ENCODE measurements at places on chromosomes 7 and 10. TPM values are rescaled to one million over a fixed set of nuclear protein-coding genes. Genes with fewer than 3 reads are reported as not detected.
A peak's percentile ranks its signal among the peaks of the same experiment; 100 is the strongest.

GRCh38 chr7:116616555-116617059 lies 55.4 kb upstream of the MET start:
- H3K4me3 ChIP-seq = no peak overlapping the region
- no peaks in the 10 kb centered on the region for H3K36me3 ChIP-seq
- H3K27me3 ChIP-seq = no peaks in the 10 kb centered on the region
- no peak overlapping the region for H3K27ac ChIP-seq
- no peak for DNase-seq
- H3K4me1 ChIP-seq = no peaks in the 10 kb centered on the region

PDZD7 gene
- 1.2 TPM for total RNA-seq

DNA sequence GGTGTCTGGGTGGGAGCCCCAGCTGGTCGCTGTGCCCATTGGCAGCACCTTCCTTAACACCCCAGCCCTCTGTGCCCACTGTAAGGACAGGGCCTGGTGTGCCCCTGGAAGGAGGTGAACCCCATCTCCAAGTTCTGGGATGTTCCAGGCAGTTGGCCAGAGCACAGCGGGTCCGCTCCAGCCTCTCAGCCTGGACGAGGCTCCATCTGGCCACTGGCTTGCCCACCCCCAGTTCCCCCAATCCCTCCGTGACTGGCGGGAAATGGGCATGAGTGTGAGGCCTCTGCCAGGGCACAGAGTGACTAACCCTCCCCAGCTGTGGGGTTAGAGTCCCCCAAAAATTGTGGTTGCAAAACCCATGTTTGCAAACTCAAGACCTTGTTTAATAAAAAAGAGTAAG lies 15.6 kb downstream of the GRIFIN start:
- H3K36me3 ChIP-seq = no peaks in the 10 kb centered on the region
- no peak for DNase-seq
- no peaks in the 10 kb centered on the region for H3K27me3 ChIP-seq
- H3K27ac ChIP-seq = no peak overlapping the region
- H3K4me1 ChIP-seq = peaks cover 16% of the 10 kb centered on the region

DNA sequence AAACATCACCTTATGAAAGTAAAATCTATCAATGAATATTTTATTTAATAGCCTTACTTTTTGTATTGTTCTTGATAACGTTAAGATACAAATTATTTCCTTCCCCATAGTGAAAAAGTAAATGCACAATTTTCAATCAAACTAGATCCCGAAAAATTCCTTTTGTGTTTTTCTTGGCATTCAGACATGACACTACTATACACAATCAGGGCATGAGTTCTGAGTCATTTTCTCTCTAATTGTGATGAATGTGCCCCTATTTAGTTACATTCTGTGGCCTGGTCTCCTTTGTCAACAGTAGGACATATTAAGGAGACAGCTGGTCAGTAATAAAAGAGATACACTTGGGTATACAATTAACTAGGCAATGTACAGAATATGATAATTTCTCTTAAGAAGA lies 19.8 kb downstream of the COL1A2 start:
- no peaks in the 10 kb centered on the region for H3K27me3 ChIP-seq
- H3K4me3 ChIP-seq = no peak overlapping the region
- DNase-seq = no peak
- H3K36me3 ChIP-seq = no peaks in the 10 kb centered on the region
- H3K27ac ChIP-seq = no peak overlapping the region
- H3K4me1 ChIP-seq = no peaks in the 10 kb centered on the region

- no peaks in the 10 kb centered on the region for H3K4me1 ChIP-seq
- H3K27ac ChIP-seq = no peak overlapping the region
- H3K36me3 ChIP-seq = no peaks in the 10 kb centered on the region
- H3K4me3 ChIP-seq = no peak overlapping the region
- no peaks in the 10 kb centered on the region for H3K27me3 ChIP-seq
These were observed 40.5 kb downstream of the RCC1L start for GRCh38 chr7:75033064-75033463.

DDX56 gene
- total RNA-seq = 85.5 TPM

GRCh38 chr7:22726345-22726906 lies 574 bp upstream of the IL6 start:
- H3K27ac ChIP-seq = peak overlapping the region; percentile 53
- H3K27me3 ChIP-seq = peaks cover 2% of the 10 kb centered on the region
- no peak overlapping the region for H3K4me3 ChIP-seq
- no peak for DNase-seq
- peaks cover 6% of the 10 kb centered on the region for H3K4me1 ChIP-seq
- no peaks in the 10 kb centered on the region for H3K36me3 ChIP-seq

- H3K4me3 ChIP-seq = no peak overlapping the region
- no peaks in the 10 kb centered on the region for H3K36me3 ChIP-seq
- DNase-seq = no peak
- no peak overlapping the region for H3K27ac ChIP-seq
- no peaks in the 10 kb centered on the region for H3K27me3 ChIP-seq
These were observed 47.9 kb downstream of the GALNT11 start for GRCh38 chr7:152073352-152073751.

DNA sequence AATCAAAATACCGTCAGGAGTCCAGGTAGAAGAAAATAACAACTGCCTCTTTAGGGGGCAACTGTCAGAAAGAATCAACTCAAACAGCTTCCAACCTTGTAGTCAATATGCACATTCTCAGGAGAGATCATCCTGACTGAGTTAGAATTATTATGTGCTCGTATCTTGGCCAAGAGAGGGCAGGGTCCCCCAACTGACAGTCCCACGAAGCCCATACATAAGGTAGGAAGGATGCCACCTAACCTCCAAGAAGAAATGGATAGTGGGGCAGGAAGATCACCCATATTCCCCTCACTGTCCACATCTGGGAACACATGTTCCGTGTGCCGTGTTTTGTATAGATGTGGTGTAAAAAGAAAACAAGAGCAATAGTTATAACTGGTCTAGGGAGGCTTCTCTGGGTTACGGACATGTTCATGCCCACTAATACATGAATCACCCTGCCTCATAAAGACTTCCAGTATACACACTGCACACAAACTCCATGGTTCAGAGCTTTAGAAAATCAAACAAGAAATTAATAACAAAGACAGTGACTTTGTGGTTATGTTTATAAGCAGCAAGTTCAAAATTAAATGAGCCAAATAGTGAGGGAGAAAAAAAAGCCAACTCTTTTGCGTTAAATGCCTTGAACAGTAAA lies 295.6 kb downstream of the FGFR2 start:
- H3K27me3 ChIP-seq = no peaks in the 10 kb centered on the region
- H3K4me1 ChIP-seq = no peaks in the 10 kb centered on the region
- DNase-seq = no peak
- no peak overlapping the region for H3K4me3 ChIP-seq

GPR15LG gene
- not detected for total RNA-seq

DNA sequence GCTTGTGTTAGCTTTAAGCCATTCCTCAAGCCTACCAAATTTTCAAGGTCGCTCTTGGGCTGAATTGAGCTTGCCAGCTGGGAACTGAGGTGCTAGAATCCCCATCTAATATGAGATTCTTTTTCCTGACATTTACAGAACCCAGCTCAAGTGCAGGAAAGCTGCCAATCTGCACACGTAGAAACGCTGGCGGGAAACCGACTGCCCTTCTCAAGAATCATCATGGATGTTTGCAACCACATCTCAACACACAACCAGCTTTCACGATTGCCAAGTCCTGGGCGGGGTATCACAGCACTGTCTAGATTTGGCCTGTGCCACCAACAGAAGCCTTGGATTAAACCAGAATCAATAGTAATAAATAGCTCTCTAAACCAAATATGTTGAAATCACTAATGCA lies 203.7 kb downstream of the DIP2C start:
- DNase-seq = no peak
- H3K27ac ChIP-seq = no peak overlapping the region
- H3K27me3 ChIP-seq = no peaks in the 10 kb centered on the region
- no peaks in the 10 kb centered on the region for H3K36me3 ChIP-seq

TMEM270 gene
- not detected for total RNA-seq

DNA sequence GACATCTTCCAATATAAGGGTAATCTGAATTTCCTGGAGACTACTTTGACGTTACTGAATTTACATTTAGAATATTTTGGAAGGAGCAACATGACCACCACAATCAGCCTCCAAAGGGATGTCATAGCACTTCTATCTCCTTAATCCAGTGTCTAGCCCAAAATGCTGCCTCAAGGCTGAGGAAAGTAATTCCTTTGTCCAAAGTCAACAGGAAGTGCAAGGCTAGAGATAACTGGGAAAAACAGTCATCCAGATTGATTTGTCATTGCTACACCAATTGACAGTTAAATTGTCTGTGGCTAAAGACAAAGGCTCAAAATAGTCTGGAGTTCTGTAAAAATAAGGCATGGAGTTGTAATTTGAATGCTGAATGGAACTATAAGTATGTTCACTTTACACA lies 3.9 kb upstream of the TFPI2 start:
- H3K4me3 ChIP-seq = no peak overlapping the region
- peaks cover 22% of the 10 kb centered on the region for H3K27me3 ChIP-seq
- no peak for DNase-seq
- no peaks in the 10 kb centered on the region for H3K36me3 ChIP-seq

All from natural killer cell (primary cell).